ENCODE measurements at places on chromosomes 7 and 10.

DNA sequence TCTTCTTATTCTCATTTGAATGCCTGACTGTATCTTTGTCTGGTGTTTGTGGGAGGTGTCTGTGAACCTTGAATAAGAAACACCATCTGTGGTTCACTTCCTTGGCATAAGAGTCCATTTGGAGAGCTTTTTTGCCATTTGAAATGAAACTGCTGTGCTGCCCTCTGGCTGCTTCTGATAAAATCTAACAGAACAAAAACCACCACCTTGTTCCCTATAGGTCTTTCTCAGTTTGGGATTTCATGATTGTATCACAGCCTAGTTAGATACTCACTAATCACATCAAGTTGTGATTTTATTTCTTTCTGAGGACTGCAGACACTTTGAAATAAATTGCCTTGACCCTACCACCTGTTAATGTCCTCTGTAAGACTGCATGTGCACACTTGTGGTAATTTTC, 102.7 kb upstream of the FAM13C start:
- DNase-seq, result no peak

DNA sequence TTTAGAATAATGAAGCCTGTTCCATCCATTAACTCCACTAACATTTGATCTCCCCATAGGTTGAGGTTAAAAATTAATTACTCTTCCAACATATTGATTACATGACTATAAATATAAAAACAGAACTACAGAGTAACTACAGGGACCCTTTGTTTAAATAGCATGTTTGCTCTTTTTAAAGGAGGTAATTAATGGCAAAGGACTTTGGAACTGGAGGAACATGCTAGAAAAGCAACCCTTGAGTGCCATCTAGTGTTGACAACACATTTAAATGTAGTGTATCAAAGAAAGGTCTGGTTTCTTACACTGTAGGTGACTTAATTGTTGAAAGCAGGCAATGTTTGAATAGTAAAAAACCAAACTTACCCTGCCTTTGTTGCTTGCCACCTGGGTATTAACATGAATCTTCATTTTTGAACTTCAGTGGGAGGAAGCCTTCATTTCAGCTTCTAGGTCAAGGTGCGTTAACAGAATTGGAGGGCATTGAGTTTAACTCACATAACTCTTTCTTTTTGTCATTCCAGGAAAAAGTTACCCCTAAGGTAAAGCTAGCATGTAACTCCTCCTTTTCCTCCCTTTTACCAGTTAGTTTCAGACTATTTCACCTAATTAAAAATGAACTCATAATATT, 52.6 kb upstream of the CAPZA2 start:
- no peak for DNase-seq

DNA sequence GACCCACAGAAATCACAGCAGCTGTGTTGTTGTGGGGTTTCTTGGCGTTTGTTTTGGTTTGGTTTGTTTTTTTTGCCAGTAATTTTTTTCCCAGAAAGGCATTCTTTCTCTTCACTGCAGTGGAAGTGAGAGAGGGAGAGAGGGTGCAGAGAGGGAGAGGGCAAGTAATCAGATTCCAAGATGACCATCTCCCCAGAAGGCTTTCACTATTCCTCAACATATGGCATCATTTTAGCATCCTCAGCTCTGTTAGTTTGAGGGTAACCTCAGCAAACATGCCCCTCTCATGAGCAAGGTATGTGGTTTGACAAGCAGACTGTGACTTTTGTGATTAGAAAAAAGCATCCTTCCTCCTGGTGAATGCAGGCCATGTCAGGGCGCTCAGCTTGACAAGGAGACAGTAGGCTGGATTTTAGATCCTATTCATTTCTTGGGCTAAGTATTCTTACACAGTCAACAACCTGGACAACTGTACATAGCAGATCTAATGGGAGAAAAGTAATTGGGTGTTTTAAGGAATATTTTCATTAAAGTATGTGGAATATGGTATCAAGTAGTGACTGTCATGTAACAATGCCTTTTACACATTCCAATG, 86.3 kb upstream of the PIK3CG start:
- no peak for DNase-seq

DNA sequence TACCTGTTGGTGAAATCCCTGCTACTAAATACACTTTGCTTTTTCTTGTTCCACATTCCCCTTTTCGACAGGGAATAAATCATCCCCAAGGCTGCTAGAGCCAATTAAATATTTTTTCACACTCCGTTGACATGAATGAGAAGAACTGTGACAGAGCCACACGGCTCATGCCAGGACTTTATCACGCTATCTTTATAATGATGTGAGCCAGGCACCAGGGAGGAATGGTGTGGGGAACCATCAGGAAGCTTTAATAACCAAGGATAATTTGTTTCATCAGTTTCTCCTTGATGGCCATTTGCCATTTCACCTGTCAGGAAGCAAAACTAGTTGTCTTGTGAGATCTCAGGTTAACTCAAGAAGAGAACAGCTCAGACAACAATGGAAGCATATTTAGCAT, 193.0 kb upstream of the C7orf33 start:
- no peak for DNase-seq
